ENCODE measurements at places on chromosomes 16 and 17.

DNA sequence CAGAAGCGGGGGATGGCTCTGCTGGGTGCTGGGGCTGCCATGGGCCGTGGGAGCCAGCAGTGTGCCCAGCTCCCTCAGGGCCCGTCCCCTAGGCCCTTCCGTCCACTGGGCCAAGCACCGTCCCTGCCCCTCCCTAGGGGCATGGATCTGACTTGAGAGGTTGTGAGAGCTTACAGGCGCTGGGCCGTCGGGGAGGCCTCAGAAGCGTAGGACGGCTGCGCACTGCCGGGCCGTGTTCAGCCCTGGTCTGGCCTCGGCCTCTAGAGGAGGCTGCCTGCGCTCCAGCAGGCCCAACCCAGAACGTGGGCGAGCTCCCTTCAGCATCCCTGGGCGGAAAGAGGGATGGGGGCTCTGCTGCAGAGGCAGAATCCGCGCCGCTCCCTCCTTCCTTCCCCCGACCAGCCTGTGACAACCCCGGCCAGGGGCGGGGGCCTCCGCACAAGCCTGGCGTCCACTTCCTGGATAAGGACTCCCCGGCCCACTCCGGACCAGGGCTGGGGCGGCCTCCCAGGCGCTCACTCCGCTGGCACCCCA, 685 bp upstream of the MPG start:
- DNase-seq = no peak

DNA sequence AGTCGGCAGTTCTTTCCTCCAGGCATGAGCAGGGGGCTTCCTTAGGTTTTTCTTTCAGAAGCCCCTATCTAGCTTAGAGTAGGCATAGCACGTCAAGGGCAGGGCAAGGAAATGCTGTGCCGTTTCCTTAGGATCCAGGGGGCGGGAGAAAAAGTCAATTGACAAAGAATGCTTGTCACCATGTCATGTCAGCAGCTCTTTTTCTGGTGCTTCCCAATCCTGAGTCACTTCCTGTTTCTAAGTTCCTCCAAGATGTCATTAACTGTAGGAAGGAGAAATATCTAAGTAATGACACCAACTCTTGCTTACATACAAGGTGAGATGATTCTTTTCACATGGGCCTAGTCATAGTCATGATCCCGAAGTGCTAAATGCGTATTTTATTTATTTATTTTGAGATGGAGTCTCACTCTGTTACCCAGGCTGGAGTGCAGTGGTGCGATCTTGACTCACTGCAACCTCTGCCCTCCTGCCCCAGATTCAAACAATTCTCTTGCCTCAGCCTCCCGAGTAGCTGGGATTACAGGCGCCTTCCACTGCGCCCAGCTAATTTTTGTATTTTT, 35.2 kb downstream of the GJC1 start:
- DNase-seq = no peak

- no peak for DNase-seq
These were observed 45.5 kb upstream of the CDC42EP4 start for GRCh38 chr17:73357318-73357717.

GRCh38 chr17:29327412-29327811, 33.5 kb upstream of the NUFIP2 start:
- DNase-seq = no peak

GRCh38 chr16:8632675-8633182, 11.2 kb downstream of the METTL22 start:
- DNase-seq = no peak

GRCh38 chr16:61968242-61969076, 67.8 kb downstream of the CDH8 start:
- no peak for DNase-seq

GRCh38 chr16:47592232-47592631, 131.1 kb downstream of the PHKB start:
- DNase-seq = no peak

GRCh38 chr17:55830699-55831471, 80.0 kb downstream of the PCTP start:
- DNase-seq = no peak

GRCh38 chr17:32495359-32496231, 8.8 kb downstream of the CDK5R1 start:
- no peak for DNase-seq
